ENCODE measurements at places on chromosomes 2 and 18.

GRCh38 chr2:156561326-156561725 lies 125.1 kb downstream of the GPD2 start:
- no peak for DNase-seq

GRCh38 chr18:70554854-70555445 lies 266.1 kb downstream of the SOCS6 start:
- no peak for DNase-seq

DNA sequence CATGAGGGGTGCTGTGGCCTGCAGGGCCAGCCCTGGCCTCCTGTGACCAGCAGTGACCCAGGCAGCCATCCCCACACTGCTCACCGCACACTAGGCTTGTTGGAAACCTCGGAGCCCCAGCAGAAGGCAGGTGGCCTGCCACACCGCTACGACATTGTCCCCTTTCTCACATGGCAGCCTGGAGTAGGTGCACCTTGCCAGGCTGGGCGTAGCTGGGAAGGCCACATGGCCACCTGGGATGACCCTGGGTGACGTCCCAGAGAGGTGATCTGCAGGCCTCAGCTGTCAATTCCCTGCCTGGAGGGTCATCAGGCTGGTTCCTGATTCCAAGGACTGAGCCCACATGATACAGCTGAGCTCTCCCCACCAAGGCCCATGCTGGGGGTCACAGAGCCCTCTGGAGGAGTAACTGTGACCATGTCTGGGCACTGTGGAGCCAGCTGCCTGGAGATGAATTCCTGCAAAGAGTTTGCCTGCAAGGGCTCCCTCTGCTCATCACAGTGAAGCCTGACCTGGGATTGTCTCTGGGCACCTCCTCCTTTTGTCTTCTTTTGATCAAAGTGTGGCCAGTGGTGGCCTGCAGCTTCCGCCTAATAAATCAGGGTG lies 119.6 kb upstream of the OTOS start:
- no peak for DNase-seq

DNA sequence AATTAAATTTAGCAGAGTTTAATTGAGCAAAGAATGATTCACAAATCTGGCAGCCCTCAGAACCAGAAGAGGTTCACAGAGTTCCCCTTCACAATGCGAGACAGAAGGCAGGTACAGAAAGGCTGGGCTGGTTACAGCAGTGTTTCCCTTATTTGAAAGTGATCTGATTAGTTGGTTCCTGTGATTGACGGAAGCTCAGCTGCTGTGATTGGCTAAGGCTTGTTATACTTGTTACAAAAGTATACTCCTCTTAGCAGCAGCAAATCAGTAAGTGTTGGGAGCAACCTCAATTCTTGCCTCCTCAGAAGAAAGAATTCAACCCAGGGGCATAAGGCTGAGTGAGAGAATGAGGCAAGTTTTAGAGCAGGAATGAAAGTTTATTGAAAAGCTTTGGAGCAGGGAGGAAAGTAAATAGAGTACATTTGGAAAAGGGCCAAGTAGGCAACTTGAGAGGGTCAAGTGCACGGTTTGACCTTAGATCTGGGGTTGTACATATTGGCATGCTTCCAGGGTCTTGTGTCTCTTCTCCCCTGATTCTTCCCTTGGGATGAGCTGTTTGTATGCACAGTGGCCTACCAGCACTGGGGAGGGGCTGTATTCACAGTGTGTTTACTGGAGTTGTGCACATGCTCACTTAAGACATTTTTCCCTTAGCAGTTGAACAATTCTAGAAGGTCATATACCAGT lies 431.8 kb upstream of the RAB12 start:
- no peak for DNase-seq

DNA sequence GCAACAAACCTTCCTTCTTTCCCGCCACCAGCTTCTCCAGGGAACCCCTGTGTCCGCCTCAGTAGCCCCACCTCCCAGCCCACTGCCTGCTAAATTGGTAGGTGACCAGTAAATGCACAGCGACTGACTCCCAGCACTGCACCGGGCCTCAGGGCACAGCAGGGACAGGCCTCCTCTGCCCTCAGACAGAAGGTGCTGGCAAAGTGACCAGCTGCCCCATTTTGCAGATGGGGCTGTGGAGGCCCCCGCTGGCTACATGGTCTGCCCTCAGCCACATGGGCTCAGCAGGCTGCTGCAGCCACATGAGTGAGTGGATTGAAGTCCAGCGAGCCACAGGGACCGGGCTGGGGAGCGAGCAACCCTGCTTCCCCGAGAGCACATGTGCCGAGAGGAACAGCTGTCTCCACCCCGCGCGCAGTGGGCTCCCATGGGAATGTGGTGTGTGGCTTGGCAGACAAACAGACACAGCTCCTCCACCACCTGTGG lies 7.8 kb upstream of the NPPC start:
- DNase-seq: no peak

DNA sequence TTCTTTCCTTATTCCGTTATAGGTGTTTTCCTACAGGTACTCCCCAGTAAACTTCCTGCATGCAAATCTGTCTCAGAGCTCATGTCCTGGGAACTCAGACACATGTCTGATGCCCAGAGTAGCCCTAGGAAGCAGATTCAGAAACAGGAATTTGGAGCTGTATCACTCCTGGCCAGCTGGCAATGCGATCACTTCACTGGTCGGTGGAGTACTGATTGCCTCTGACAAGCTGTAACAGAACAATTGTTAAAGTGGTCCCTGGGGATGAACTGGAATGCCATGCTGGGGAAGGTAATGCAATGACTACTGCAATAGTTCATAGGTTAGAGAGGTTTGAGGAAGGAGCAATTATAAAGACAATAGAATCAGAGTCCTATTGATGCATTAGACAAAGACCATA lies 131.6 kb upstream of the DOCK10 start:
- no peak for DNase-seq

GRCh38 chr2:13884291-13884976 lies 748.1 kb upstream of the LRATD1 start:
- DNase-seq: no peak

DNA sequence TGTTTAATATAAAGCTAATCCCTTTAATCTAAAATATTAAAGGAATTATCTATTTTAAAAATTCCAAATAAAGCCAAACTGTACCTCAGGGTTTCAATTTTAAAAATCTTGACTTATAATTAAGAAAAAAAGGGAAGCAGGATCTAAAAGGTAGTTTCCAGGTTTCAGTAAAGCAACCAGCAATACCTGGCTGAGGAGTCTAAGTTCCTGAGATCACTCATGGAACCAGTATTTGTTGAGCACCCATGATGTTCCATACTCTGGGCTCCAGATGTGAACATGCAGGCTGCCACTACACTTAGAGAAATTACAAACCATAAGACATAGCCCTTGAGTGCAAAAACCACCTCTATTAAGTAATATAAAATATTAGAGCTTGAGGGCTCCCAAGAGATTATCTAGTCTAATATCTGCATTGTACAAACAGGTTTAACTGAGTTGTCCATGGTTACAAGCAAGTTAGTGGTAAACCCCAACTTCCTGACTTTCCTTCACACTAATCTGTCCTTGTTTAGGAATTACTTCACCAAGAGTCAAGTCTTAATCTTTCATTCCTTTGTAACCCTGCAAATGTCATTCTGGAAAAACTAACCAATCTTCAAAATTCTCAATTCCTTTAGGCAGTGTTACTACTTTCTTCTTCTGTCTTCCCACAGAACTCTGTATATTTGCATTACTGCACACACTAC lies 49.2 kb downstream of the CLASP1 start:
- DNase-seq: no peak

- DNase-seq: no peak
Observed at GRCh38 chr2:229652796-229653195, 61.6 kb downstream of the DNER start.

- DNase-seq: no peak
Observed at GRCh38 chr2:177419274-177419673, 26.7 kb downstream of the AGPS start.

DNA sequence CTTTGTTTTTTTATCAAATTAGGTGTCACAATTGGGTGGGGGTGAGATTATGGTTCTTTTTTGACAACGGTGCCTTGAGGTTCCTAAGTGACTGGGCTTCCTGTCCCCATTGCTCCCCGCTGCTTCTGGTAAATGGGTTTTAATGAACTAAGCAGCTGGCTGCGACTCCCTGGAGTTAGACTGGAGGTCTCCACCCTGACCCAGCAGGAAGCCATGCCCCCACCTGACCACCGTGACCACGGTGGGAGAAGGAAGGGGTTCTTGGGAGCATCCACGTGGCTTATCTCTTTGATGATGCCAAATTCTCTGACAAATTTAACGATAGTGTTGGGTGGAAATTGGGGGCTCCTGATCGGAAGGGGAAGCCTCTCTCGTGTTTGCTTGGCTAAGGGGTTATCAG lies 12.2 kb downstream of the CNDP2 start:
- DNase-seq: no peak

DNA sequence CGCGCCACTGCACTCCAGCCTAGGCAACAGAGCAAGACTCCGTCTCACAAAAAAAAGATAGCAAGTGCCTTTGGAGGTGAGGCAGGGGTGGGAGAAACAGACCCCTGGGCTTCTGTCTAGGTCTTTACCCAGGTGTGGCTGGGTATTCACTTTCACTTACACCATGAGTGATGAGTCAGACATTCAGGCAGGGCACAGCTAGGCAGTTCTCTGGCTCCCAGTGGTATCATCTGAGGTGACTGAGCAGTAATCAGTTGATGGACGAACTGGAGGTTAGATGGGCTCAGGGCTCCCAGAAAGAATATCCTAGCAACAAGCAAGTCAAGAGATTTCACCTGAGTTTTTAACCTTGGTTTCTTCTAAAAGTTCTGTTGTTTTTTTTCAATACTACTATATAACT lies 107.0 kb upstream of the RAB6C start:
- no peak for DNase-seq

GRCh38 chr18:60391571-60392226 lies 19.1 kb upstream of the MC4R start:
- no peak for DNase-seq

GRCh38 chr2:28327581-28327955 lies 65.1 kb upstream of the FOSL2 start:
- no peak for DNase-seq

DNA sequence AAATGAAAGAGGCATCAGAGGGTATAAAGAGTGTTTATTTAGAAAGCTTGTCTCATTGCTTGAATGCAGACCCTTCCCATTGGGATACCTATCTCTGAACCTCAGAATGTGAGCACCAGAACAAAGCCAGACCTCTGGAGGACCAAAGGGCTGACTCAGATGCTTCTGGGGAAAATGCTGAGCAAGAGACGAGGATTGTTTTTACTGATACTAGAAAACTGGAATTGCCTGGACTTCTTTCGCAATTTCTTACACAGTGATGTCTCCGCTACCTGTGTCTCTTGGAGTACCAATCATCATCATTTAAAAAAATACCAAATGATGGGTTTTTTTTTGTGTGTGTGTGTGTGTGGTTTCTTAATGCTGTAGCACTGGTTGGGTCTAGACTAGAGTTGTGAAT lies 55.6 kb upstream of the CCDC85A start:
- no peak for DNase-seq

DNA sequence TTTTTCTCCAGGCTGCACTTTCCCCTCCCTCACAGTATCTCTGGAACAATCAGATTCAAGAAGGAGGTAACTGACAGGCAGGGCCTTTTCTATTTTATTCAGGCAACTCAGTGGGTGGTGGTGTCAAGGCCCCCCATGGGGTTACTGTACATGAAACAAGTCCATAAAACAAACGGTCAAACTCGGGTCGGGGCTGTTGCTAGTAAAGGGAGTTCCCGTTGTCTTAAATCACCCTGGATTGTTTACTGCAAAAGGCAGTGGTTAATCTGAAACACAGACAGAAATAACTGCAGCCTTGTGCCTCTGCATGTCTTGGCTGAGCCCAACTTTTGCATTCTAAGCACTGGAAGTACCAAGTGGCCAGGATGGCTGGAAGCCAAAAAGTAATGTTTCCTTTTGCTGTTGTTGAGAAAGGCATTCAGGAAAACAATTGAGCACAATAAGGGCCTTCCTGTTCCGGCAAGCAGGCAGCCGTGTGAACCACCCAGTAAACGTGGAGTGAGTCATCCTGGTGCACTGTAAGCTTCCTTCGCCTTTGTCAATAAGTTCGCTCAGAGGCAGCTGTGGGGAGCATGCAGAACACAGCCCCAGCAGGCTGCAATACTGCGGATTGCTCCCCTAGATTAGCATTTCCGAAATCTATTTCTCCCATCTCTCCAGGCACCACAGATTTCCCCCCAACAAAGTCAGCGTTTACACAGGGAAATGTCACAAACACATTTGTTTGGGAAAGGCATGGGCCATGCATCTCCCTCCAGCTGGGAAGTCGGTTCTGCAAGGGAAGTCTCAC lies 149.6 kb downstream of the IRS1 start:
- DNase-seq: peak; percentile 17

- no peak for DNase-seq
Observed at GRCh38 chr2:232438951-232439757, 16.8 kb upstream of the ALPI start.

- DNase-seq: no peak
Observed at GRCh38 chr2:177665948-177666347, 273.4 kb downstream of the AGPS start.

GRCh38 chr18:51168960-51169662 lies 28.4 kb downstream of the MEX3C start:
- no peak for DNase-seq

DNA sequence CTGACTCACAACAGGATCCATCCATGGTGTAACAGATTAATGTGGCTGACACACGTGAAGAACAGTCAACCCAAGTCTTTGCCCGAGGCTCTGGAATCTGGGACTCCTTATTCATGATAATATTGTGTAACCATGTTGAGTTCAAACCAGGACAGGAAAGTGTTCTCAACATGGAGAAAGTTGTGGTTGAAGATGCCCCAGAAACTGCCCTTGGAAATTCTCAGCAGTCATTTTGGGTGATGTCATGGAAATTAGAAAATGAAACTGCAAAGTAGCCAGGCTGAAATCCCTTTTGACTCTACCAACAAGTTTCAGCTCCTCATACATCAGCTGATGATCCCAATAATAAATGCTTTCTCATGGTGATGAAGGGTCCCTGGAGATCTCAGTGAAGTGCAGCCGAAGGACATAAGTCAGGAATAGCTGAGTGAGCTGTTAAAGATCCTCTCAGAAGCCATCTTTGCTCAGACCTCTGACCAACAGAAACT lies 307.7 kb downstream of the TNS1 start:
- no peak for DNase-seq

- no peak for DNase-seq
Observed at GRCh38 chr2:46780801-46781445, 134.7 kb downstream of the MCFD2 start.

GRCh38 chr2:215881582-215881981 lies 131.8 kb downstream of the MREG start:
- no peak for DNase-seq

DNA sequence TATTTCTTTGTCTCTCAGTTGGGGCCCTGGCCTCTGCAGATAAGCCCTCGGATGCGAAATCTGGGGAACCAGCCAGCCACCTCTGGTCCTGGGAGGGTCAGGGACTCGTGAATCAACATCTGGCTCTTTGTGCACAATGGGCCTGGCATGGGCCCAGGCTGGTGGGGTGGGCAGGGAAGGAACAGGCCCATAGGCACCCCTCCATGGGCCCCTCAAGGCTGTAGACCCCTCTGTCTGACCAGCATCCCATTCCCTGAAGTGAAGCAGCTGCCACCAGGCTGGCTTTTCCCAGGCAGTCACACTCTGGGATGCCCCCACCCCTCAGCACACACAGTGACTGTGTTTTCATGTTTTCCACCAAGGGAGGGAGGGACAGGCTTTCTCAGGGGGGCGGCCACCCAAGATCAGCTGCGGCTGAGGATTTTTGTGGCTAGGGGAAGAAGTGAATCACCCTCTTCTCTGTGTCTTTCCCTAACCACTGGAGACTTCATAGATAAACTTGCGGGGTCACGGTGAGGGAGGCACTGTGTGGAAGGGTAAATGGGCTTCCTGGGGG lies 166.0 kb downstream of the AGAP1 start:
- DNase-seq: no peak

Measured in stimulated activated CD4-positive, alpha-beta T cell treated with anti-CD3 and anti-CD28 coated beads, TNF-alpha, amount 100 ng/mL, for 24 hours (primary cell).